ENCODE measurements at places on chromosomes 12 and 14.
A peak's percentile ranks its signal among the peaks of the same experiment; 100 is the strongest.

DNA sequence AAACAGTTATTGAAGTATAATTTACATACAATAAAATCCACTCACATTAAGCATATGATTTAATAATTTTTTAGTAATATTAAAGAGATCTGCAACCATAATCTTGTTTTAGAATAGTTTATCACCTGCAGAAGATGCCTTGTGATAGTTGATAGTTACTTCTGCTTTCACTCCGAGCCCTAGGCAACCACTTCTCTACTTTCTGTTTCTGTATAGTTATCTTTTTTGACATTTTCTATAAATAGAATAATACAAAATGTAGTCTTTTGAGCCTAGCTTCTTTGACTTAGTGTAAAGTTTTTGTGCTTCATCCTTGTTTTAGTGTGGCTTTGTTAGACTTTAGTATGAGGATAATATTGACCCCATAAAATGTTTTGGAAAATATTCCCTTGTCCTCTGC lies 111.0 kb downstream of the MNAT1 start:
- DNase-seq = no peak

GRCh38 chr14:74656964-74657363 lies 44.9 kb upstream of the LTBP2 start:
- no peak for DNase-seq

- no peak for DNase-seq
Measured at GRCh38 chr12:62763861-62764645, 170.9 kb downstream of the PPM1H start.

DNA sequence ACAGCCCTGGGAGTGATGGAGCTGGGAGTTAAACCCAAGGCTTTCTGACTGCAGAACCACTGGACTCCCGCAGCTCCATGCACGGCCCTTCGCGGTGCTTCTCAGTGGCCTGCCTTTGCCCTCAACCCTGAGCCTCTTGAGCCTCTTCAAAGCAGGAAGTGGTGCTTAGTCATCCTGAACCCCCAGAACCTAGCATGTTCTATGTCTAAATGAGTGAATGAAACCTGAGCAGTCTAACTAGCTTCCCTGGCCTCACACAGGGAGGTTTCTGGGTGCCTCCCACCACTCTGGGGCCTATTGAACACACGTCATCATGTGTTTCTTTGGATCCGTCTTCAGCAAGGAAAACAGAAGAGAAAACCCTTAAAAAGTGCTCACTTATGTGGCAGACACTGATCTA lies 117.9 kb upstream of the SFSWAP start:
- no peak for DNase-seq

- DNase-seq = no peak
Measured at GRCh38 chr12:112124918-112125249, 476 bp upstream of the TRAFD1 start.

- DNase-seq = no peak
Measured at GRCh38 chr12:72006766-72007165, 68.1 kb downstream of the TPH2 start.

GRCh38 chr12:118055144-118055557 lies 5.8 kb downstream of the WSB2 start:
- peak; percentile 39 for DNase-seq

DNA sequence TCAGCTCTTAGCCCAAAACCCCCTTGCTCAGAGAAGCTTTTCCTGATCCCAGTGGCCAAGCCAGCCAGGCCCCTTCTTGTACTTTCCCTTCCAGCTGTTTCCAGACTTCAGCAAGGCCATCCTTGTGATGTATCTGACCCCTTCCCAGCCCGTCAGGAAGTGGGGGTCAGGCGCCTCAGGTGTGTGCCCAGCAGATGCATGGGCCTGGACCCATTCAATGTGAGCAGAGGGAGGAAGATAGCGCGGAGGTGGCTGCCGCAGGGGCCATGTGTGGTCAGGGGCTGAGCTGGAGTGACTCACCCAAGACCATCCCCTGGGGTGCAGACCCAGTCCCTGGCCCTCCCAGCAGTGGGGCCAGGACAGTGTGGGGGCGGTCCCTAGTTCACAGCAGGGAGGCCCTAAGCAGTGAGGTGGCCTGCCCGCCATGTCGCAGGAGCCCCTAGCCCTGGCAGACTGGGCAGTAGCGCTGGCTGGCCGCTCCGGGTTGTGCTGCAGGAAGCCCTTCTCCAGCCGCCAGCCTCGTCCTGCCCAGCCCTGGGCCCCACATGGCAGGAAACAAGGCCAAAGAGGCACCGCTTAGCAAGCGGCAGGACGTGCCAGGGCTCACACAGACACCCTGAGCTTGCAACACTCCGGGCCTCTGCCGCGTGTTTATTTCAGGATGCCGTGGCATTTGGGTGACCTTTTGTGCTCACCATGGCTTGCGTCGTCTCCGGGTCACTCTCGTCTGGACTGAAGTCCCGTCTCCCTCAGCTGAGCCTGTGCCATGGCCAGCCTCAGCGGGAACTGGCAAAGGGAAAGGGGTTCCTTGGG lies 12.0 kb downstream of the ADSS1 start:
- no peak for DNase-seq

GRCh38 chr14:58829594-58829993 lies 191.8 kb downstream of the DACT1 start:
- no peak for DNase-seq

GRCh38 chr14:103192246-103192840 lies 69.1 kb downstream of the TNFAIP2 start:
- no peak for DNase-seq

GRCh38 chr12:116922194-116922897 lies 11.6 kb downstream of the FBXW8 start:
- no peak for DNase-seq

GRCh38 chr12:130026608-130027176 lies 122.9 kb upstream of the TMEM132D start:
- DNase-seq = no peak

GRCh38 chr14:46322076-46322475 lies 329.5 kb downstream of the RPL10L start:
- DNase-seq = no peak

GRCh38 chr14:74015176-74015575 lies 3.9 kb downstream of the ENTPD5 start:
- DNase-seq = no peak

GRCh38 chr14:74917646-74918081 lies 5.4 kb downstream of the RPS6KL1 start:
- DNase-seq = no peak

GRCh38 chr14:85010186-85010585 lies 519.8 kb upstream of the FLRT2 start:
- no peak for DNase-seq

DNA sequence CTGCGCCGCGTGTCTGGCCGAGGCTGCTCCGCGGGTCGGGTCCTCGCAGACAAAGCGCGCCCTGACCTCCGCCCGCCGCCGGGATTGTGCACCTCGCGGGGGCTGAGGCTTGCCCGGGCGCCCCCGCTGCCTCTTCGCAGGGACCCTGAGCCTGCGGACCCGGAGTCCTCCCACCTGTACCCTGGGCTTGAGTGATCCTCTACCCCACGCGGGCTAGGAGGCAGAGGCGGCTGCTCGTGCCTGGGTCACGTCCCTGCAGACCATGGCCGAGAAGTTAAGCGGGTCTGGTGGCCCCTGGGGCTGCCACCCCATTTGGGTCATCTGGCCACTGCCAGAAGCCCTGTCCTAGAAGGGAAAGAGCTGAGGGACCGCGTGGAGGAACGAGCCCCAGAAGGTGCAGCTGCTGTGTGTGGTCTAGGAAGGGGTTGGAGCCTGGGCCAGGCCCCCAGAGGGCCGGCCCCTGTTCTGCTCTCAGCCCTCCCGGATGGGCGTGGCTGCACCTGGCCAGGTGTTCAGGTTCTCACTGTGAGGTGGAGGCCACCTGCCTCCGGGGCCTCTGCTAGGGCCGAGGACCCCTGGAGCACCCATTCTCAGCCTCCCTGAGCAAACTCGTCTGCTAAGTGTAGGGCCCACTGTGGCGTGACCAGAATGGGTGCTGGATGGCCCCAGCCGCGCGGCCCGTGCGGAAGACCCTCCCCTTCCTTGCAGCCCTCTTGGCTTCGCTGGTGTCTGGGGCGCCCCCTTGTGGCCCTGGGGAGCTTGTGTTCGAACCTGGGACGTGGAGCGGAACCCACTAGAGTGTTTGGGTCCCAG lies 49.6 kb downstream of the LRCOL1 start:
- DNase-seq = peak; percentile 43

- no peak for DNase-seq
Measured at GRCh38 chr12:62192903-62193250, 67.3 kb upstream of the USP15 start.

DNA sequence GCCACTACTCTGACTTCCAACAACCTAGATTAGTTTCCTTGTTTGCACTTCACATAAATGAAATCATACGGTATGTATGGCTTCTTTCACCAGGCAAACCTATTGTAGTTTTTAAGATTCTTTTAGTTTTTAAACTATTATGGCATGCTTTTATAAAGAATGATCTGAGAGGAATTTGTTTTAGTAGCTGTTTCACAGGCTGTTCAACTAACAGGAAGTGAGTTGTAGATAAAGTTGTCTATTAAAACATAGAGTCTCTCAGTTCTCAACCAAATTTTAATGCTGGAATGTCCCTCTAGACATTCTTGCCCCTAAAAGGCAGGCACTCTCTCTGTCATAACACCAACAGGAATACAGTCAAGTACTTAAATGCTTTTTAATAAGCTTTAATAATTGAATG lies 102.7 kb upstream of the DACT1 start:
- DNase-seq = no peak

DNA sequence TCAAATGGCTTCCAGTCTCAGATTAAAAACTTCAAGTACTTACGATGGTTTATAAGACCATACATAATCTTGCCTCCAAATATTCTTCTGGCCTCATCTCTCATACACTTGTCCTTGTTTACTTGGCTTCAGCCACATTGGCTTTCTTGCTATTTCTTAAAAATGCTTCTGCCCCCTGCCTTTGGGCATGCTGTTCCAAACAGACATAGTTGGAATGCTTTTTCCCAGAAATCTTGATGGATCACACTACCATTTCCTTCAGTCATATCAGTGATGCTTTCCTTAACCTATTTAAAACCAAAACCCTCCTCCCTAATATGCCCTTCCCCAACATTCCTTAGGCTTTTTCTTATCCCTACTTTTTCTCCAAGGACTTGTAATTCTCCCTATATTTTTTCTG lies 74.4 kb upstream of the PAWR start:
- no peak for DNase-seq

- no peak for DNase-seq
Measured at GRCh38 chr12:130104571-130105106, 57.6 kb upstream of the FZD10 start.

DNA sequence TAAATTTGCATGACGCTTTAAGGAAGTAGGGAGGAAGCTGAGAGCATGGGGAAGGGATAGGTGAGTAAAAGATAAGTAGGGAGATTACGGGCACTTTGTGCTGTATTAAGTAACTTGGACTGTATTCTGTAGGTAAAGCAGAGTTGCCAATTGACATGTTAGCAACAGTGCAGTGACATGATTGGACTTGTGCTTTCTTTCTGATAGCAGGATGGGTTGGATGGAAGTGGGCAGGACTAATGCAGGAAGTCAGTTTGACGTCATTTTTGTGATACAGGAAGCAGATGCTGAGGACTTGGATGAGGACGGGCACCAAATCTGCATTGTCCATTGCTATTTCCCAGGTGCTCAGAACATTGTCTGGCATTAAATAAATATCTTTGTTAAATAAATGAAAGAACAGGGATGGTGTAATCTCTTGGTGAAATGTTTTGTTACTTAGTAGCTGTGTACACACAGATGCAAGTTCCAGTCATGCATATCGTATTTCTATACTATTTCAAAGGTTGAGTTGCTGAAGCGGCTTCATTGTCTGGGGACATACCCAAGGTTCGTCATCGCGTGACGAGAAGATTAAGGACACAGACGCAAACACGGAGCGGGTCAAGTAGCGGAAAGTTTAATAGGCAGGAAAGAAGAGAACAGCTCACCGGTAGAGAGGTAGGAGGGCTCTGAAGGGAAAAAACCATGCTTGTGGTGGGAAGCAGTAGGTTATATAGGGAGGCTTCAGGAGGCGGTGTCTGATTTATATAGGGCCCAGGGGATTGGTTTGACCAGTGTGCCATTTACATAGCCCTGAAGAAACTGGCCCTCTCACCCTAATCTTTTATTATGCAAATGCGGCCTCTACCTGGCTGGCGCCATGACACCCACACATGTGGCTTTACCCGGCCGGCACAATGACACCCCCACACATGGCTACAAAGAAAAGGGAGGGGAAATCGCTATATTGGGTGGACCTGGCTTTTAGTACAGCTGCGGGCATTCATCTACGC lies 30.7 kb downstream of the GUCY2C start:
- no peak for DNase-seq

DNA sequence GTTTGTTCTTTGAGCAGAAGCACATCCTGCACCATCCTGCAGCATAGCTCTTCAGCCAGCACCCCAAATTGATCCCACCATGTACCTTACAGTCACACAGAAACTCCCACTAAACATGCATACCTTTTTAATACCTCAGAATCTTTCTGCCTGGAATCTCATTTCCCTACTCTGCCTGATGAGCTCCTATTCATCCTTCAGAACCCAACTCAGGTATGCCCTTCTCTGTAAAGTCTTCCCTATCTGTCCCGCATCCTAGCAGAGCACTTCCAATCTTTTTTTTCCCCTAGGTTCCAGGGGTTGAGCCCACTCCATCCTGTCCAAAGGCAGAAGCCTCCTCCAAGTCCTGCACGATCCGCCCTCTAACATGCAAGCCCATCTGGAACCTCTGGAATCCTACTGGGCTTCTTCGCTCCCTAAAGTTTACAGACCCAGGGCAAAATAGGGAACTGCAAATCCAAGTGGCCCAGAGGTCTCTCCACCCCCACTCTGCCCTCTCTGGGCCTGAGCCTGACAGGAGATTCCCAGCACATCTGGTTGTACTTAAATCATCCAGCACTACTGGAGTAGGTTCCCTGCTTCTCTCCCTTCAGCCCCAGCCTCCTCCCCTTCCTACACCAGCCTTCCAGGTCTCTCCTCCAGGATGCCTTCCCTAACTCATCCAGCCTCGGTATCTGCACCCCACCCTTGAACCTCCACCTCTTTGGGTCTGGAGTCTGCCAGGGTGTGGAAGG lies 4.1 kb upstream of the FIGNL2 start:
- DNase-seq = no peak

- DNase-seq = no peak
Measured at GRCh38 chr12:72144553-72144952, 127.6 kb upstream of the TRHDE start.

- DNase-seq = no peak
Measured at GRCh38 chr12:76687981-76688380, 75.9 kb upstream of the ZDHHC17 start.

GRCh38 chr14:58617619-58618018 lies 20.1 kb upstream of the DACT1 start:
- no peak for DNase-seq

GRCh38 chr12:127223011-127223410 lies 1044.0 kb upstream of the TMEM132C start:
- no peak for DNase-seq

- DNase-seq = no peak
Measured at GRCh38 chr12:6273541-6274230, 36.8 kb upstream of the PLEKHG6 start.

- no peak for DNase-seq
Measured at GRCh38 chr14:43789458-43789857, 717.6 kb downstream of the FSCB start.

DNA sequence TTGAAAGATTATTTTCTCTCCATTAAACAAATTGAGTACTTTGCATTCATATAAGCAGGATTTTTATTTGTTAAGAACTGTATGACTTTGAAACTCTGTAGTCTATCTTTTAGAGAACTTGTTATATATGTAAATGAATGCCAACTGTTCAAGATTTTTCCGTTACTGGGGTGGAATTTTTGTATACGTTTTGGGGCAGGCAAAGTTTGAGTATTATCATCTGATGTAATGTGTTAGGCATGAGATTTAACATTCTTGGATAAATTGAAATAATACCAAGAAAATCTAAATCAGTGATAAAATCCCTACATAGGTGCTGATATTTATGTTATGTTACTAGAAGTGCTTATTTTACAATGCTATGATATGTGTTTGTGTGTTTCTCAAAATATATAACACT lies 8.4 kb downstream of the CNOT2 start:
- DNase-seq = no peak
